Fibroblast of skin of back (primary cell): ENCODE measurements at places on chromosomes 5 and 9.
A peak's percentile ranks its signal among the peaks of the same experiment; 100 is the strongest.

DNA sequence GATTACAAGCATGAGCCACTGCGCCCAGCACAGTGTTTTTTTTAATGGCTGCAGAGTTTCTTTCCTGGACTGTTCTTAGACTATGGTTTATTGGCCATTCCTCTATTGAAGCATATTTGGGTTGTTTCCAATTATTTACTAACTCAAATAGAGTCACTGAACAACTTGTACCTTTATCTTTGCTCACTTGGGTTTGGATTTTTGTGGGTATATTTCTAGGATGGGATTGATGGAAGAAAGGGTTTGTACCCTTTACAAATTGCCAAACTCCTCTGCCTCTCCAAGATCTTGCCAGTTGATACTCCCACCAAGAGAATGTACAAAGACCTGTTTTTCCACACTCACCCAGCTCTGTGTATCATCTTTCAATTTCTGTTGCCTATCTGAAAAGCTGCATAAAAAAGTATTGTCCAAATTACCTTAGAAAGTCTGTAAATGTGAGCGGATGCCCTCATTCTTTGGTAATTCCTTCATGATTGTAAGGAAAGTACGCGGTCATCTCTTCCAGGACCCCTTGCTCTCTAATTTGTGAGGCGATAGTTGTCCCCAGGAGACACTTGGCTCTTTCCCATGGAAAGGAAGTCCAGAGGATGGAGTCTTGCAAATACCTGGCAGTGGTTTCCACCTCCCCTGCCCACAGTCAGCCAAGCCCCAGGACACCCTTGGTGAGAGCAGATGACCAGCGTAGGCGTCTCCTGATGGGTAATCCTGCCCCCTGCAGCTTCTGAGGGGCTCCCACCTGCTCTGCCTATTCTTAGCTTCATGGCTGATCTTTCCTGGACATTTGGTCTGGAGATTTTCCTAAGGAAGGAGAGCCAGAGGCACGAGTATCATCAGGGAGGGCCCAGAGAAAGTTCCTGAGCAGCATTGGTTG lies 33.0 kb downstream of the ARHGEF37 start:
- no peak for DNase-seq

- DNase-seq = no peak
These were observed 458.0 kb upstream of the IZUMO3 start for GRCh38 chr9:25003686-25004085.

- DNase-seq = peak; percentile 69
These were observed 488.0 kb downstream of the PRELID2 start for GRCh38 chr5:145347026-145347616.

DNA sequence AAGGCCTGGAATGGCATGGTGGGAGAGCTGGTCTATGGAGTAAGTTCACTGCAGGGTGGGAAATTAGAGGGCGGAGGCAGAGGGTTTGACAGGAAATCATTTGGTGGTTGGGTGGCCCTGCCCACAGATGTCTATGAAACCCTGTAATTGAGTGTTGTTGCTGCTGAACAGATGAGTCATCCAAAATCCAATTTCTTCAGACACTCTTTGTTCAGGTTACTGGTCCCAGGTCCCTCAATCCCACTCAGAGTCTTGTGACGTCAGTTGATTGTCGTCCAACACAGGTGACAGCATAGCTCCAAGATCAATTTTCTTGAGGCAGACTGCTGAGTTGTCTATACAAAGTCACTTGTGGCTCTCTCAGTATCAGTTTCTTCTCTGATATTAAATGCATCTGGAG lies 208.6 kb downstream of the GRIA1 start:
- peak; percentile 9 for DNase-seq
